ENCODE measurements at places on chromosomes 16 and 17.

DNA sequence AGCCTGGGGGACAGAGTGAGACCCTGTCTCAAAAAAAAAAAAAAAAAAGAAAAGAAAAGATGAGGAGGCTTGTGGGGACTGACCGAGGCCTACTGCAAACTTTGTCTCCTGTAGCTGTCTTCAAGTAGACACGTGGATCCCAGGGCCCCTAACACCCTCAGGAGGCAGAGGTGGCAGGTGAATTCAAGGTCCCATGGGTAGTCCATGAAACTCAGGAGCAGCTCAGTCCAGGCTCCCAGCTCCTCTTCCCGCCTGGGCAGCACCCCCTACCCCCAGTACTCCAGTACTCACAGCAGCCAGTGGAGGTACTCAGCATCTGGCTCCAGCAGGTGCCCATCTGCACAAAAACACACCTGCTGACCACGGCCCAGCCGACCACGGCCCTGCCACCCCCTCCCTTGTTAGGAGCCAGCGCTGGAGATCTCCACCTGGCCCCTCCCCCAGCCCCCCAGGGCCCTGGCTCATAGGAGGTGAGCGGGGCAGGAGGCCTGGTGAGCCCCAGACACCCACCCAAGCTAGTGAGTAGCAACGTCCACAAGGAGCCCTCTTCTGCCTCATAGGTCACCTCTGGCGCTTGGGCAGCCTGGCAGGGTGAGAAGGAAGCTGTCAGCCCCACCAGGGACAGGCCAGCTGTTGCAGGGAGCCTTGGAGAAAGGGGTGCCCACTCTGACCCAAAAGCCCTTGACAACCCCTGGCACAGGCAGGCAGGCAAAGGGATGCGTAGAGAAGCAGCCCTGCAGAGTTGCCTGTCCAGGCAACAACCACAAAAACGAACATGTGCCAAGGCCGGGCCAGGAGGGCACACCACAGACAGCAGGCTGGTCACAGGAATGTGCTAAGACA lies 3.8 kb downstream of the MRPL38 start:
- H3K4me1 ChIP-seq: peaks cover 22% of the 10 kb centered on the region
- DNase-seq: no peak
- no peak overlapping the region for H3K4me3 ChIP-seq
- H3K27me3 ChIP-seq: no peaks in the 10 kb centered on the region
- H3K36me3 ChIP-seq: peaks cover 5% of the 10 kb centered on the region
- no peak overlapping the region for H3K27ac ChIP-seq

- H3K4me1 ChIP-seq: peaks cover 20% of the 10 kb centered on the region
- no peak overlapping the region for H3K4me3 ChIP-seq
- DNase-seq: no peak
- no peak overlapping the region for H3K27ac ChIP-seq
- peaks cover 22% of the 10 kb centered on the region for H3K36me3 ChIP-seq
These were observed 6.7 kb downstream of the PMM2 start for GRCh38 chr16:8804313-8804712.

- no peaks in the 10 kb centered on the region for H3K36me3 ChIP-seq
- H3K4me1 ChIP-seq: no peaks in the 10 kb centered on the region
- H3K27me3 ChIP-seq: no peaks in the 10 kb centered on the region
- no peak overlapping the region for H3K4me3 ChIP-seq
- no peak for DNase-seq
These were observed 193.2 kb upstream of the AXIN2 start for GRCh38 chr17:65754630-65755029.

DNA sequence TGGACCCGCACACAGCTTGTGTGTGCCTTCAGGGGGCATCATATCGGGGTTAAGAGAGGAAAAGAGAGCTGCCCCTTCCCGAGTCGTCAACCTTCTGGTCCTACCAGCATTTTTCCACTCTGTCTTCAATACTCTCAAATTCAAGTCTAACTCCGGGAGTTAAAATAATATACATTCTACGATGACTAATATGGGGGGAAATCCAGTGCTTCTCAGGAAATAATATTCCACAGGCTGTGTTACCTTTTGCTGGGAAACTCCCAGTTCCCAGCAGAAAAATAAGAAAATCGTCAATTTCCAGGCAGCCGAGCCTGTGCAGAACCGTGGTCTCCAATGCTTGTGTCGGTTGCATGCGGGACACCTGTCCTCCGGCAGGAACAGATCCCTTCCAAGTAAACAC lies 105.0 kb upstream of the FOXF1 start:
- no peak overlapping the region for H3K27ac ChIP-seq
- no peaks in the 10 kb centered on the region for H3K27me3 ChIP-seq
- no peak overlapping the region for H3K4me3 ChIP-seq
- no peaks in the 10 kb centered on the region for H3K36me3 ChIP-seq
- no peak for DNase-seq

GRCh38 chr16:54425068-54425467 lies 138.5 kb upstream of the IRX3 start:
- no peaks in the 10 kb centered on the region for H3K4me1 ChIP-seq
- H3K4me3 ChIP-seq: no peak overlapping the region
- no peaks in the 10 kb centered on the region for H3K36me3 ChIP-seq
- H3K27me3 ChIP-seq: no peaks in the 10 kb centered on the region
- DNase-seq: no peak

- no peaks in the 10 kb centered on the region for H3K36me3 ChIP-seq
- peak overlapping the region; percentile 88 for H3K27ac ChIP-seq
- peak; percentile 23 for DNase-seq
- peak overlapping the region; percentile 99 for H3K4me3 ChIP-seq
- peaks cover 14% of the 10 kb centered on the region for H3K4me1 ChIP-seq
- H3K27me3 ChIP-seq: no peaks in the 10 kb centered on the region
These were observed 1.7 kb downstream of the TBKBP1 start for GRCh38 chr17:47695429-47696376.

DNA sequence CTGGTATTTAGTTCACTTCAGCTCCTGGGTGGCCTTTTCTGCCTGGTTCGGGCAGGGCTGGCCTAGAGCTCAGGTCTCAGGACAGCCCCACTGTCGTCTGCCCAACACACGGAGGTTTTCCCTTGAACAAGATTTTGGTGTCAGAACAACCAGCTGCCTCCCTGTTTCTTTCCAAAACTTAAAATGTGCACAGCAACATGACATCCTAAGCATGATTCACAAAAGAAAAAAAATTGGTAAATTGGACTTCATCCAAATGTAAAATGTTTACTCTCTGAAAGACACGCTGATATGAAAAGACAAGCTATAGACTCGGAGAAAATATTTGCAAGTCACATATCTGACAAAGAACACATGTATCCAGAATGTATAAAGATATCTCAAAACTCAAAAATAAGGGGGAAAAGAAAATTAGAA lies 197.8 kb upstream of the CHMP6 start:
- H3K4me1 ChIP-seq: peaks cover 53% of the 10 kb centered on the region
- no peaks in the 10 kb centered on the region for H3K36me3 ChIP-seq
- no peaks in the 10 kb centered on the region for H3K27me3 ChIP-seq

DNA sequence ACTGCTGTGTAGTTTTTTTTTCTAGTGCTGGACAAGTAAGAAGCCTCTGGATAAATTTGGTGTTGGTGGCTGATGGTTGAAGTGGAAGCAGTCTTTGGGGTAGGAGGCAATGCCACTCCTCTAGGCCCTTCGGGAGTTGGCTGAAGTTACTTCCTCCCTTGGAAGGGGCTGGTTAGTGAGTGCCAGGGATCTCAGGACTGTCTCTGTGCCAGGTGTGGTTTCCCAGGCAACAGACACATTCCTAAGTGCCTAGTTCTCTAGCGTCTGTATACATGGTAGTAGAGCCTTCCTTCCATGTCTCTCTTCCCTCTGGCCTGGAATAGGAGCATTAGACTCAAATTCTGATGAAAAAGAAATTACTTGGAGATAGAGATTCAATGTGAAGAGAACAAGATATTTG lies 15.3 kb downstream of the TMEM98 start:
- H3K27ac ChIP-seq: no peak overlapping the region
- no peak overlapping the region for H3K4me3 ChIP-seq
- no peaks in the 10 kb centered on the region for H3K27me3 ChIP-seq
- peaks cover 18% of the 10 kb centered on the region for H3K4me1 ChIP-seq
- H3K36me3 ChIP-seq: no peaks in the 10 kb centered on the region
- no peak for DNase-seq

GRCh38 chr17:5184288-5184687 lies 7.4 kb downstream of the ZNF594 start:
- H3K4me1 ChIP-seq: no peaks in the 10 kb centered on the region
- H3K27me3 ChIP-seq: no peaks in the 10 kb centered on the region
- DNase-seq: no peak
- no peak overlapping the region for H3K4me3 ChIP-seq
- no peak overlapping the region for H3K27ac ChIP-seq

DNA sequence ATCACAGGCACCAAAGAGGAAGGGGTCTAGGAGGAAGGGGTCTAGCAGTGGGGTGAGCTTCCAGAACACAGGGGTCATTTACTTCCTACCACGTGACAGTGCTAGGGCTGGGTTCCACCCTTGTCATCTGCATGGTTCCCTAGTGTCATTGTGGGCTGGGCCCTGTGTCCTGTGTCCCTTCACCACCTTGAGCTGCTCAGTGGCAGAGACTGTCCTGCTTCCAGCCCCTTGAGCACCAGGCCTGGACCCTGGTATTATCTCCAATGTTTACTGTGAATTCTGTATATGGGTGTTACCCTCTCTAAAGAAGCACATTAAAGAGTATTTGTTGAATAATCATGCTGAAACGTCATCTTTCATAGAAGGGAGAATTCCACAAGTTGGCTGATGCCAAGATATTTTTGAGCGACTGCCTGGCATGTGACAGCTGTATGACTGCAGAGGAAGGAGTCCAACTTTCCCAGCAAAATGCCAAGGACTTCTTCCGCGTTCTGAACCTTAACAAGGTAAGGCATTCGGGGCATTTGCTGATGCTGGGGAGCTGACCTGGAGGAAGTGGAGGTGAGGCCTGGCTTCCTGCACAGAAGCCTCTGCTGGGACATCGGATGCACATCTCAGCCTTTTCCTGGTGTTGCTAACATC lies 5.5 kb downstream of the NARF start:
- DNase-seq: no peak
- H3K4me1 ChIP-seq: peaks cover 7% of the 10 kb centered on the region
- no peak overlapping the region for H3K4me3 ChIP-seq
- H3K27me3 ChIP-seq: no peaks in the 10 kb centered on the region

DNA sequence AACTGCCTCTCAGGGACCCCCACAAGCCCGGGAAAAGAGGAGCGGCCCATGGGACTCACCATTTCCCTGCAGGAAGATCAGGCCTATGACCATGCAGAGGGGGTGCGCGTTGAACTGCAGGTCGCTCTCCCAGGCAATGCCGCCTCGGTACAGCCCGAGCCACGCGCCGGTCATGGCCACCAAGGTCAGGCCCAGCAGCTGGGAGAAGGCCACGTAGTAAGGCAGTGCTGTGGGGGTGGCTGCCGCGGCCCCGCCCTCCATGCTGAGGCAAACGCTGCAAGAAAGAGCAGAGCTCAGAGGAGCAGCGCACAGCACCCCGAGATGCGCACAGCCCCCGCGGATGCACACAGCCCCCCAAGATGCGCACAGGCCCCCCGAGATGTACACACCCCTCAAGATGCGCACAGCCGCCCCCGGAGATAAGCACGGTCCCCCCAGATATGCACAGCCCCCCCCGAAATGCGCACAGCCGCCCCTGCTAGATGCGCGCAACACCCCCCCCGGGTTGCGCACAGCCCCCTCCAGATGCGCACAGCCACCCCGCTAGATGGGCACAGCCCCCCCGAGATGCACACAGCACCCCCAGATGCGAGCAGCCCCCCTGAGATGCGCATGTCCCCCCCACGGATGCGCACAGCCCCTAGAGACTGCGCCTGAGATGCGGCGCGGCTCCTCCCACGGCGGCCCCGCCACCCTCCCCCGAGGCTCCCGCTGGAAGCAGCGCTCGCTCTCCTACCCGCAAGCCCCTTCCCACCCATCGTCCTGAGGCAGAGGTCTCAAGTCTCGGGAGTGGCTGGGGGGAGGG lies 8.6 kb downstream of the CYB561 start:
- H3K4me3 ChIP-seq: no peak overlapping the region
- H3K27ac ChIP-seq: no peak overlapping the region
- peaks cover 47% of the 10 kb centered on the region for H3K4me1 ChIP-seq
- DNase-seq: no peak
- no peaks in the 10 kb centered on the region for H3K27me3 ChIP-seq
- H3K36me3 ChIP-seq: no peaks in the 10 kb centered on the region

DNA sequence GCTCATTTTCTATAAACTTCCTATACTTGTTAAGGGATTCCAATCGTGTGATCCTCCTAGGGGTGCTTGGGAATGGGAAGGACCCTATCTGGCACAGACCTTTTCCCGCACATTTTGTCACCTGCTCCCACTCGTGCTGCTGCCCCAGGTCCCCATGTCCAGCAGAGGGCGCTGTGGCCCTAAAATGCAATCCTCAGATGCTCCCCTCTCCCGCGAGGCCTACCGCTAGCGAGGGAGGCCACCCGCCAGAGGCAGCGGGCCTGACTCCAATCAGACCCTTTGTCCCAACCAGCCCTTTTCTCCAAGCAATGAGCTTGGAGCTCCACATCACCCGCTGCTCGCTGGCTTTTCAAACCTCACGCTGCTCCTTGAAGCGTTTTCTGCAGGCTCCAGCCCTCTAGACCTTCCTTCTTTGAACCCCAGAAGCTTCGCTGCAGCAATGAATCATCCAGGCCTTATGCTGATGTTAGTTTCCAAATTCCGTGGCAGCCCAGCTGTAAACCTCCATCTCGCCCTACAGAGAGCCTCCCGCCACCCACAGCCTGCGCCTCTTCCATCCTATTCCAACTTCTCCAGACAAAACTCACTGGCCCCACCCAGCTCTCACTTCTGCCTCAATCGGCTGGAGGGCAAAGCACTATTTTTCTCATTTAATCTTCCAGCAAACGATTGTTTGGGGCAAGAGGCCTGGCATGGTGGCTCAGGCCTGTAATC lies 23.6 kb upstream of the FZD2 start:
- no peaks in the 10 kb centered on the region for H3K36me3 ChIP-seq
- H3K4me3 ChIP-seq: no peak overlapping the region
- peaks cover 29% of the 10 kb centered on the region for H3K4me1 ChIP-seq
- DNase-seq: peak; percentile 92

GRCh38 chr16:1690810-1691209 lies 12.7 kb downstream of the JPT2 start:
- no peak overlapping the region for H3K27ac ChIP-seq
- no peaks in the 10 kb centered on the region for H3K4me1 ChIP-seq
- H3K27me3 ChIP-seq: no peaks in the 10 kb centered on the region
- H3K4me3 ChIP-seq: no peak overlapping the region
- H3K36me3 ChIP-seq: no peaks in the 10 kb centered on the region

DNA sequence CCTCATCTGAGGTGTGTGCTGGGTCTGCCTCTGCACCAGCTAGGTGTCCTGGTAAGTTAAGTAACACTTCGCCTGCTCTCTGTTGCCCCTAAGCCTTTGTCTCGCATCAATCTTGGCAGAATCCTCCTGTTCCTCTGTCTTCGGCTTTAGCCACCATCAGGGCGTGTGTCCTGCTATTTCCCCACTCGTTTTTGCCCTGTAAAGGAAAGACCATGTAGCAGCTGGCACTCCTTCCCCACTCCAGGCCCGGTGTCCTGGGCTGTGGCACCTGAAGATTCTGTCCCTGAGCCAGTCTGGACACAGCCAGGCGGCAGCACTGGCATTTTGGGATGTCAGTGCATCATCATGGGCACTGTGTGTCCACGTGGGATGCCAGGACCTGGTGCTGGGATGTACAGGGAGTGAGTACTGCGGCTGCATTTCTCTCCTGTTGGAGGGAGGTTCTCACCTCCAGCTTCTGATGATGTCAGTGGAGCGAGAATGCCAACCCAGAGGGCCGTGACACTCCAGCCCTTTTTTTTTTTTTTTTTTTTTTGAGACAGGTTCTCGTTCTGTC lies 26.2 kb upstream of the FOXK2 start:
- no peak overlapping the region for H3K27ac ChIP-seq
- DNase-seq: no peak
- no peaks in the 10 kb centered on the region for H3K27me3 ChIP-seq
- H3K4me3 ChIP-seq: no peak overlapping the region
- H3K36me3 ChIP-seq: peaks cover 13% of the 10 kb centered on the region

- H3K36me3 ChIP-seq: no peaks in the 10 kb centered on the region
- H3K27me3 ChIP-seq: no peaks in the 10 kb centered on the region
- no peak for DNase-seq
- H3K4me3 ChIP-seq: no peak overlapping the region
These were observed 25.1 kb downstream of the KSR1 start for GRCh38 chr17:27481327-27481726.

Data from tibial nerve (tissue), 4 donors.